Stimulated activated CD8-positive, alpha-beta memory T cell treated with anti-CD3 and anti-CD28 coated beads, Interleukin-15, amount 100 ng/mL, for 24 hours (primary cell): ENCODE measurements at places on chromosomes 1 and 21.

- no peak for DNase-seq
These were observed 10.6 kb downstream of the RXRG start for GRCh38 chr1:165434281-165434680.

DNA sequence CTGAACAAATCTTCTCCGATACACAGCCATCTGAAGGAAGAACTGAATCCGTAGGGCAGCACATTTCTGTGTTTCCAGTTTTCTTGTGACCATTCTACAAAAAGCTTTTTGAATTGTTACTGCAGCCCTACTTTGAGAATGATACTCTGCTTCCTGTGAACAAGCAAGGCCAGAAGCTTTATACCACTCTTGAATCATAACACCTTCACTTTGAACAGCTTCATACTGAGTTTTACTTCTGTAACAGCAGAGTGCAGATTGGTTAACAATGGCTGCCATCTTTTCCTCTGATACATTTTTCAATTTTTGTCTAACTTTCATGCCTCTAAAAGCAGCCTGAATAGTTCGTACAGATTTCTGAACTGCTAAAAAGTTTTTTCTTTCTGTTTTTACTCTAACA lies 33.6 kb upstream of the F13B start:
- no peak for DNase-seq

DNA sequence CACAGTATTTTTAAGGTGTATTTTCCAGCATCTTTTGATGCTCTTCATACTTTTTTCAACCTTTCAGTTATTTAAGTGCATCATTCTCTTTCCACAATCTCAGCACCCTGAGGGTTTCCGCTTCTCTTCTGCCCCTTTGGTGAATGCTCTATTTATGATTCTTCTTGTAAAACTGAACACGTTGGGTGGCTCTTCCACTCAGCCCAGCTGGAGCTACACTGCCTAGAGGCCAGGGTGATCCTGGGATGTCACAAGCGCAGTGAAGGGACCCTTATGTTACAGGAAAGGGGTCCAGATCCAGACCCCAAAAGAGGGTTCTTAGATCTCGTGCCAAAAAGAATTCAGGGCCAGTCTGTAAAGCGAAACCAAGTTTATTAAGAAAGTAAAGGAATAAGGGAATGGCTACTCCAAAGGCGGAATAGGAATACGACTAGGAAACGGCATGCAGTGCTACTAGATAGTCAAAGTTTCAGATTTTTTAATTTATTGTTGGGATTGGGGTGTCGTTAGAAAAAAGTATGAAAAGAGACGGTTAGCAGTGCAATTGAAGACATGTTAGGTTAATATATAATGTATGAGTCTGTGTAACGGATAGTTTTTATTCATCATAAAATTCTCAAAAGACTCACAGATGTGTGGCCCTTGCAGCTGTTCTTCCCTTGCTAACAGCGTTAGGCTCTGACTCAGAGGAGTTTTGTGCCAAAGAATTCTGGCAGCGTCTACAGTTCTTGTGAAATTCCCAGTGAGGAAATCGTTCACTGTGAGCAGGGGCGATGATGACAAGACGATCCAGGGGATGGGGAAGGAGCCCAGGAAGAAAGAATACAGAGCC lies 14.4 kb upstream of the ERVH48-1 start:
- DNase-seq = no peak

- DNase-seq = no peak
These were observed 9.9 kb downstream of the ANGPTL7 start for GRCh38 chr1:11198851-11199594.

DNA sequence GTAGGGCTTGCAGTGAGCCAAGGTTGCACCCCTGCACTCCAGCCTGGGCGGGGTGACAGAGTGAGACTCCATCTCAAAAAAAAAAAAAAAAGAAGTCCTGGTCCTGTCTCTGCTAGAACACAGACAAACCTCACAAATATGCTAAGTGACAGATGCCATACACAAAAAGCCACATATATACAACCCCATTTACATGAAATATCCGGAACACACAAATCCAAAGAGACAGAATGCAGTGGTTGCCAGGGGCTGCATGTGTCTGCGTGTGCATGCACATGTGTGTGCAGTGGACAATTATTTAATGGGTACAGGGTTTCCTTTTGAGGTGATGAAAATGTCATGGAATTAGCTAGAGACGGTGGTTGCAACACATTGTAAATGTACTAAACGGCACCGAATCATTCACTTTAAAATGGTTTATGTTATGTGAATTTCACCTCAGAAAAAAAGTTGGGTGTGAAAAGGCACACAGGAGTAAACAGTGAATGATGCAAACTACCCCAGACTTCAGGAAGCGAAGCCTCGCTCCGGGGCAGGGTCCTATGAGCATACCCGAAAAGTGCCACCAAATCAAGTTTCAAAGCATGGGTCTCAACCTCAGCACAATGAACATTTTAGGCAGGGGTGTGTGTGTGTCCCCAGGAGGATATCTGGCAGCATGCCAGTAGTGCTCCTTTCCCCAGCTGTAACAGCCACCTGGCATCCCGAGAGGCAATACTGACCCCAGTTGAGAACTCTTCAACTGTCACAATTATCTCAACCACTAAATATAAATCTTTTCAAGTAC lies 48.3 kb downstream of the GNB1 start:
- DNase-seq = no peak

DNA sequence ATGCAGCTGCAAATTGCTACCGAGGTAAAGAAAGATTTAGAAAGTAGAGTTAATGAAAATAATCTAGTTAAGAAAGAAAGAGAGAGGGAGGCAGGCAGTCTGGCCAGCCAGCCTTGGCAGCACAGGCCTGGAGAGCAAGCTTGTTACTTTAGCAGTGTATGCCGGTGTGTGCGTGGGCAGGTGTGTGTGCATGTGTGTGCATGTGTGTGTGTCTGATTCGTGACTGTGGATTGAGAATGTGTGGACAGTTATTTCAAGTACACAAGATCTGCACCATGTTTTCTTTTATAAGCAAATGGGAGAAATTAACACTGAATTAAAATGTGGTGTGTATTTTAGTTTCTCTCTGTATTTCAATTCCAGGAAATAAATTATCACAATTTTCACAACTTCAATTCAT lies 211.6 kb downstream of the DSCAM start:
- no peak for DNase-seq

DNA sequence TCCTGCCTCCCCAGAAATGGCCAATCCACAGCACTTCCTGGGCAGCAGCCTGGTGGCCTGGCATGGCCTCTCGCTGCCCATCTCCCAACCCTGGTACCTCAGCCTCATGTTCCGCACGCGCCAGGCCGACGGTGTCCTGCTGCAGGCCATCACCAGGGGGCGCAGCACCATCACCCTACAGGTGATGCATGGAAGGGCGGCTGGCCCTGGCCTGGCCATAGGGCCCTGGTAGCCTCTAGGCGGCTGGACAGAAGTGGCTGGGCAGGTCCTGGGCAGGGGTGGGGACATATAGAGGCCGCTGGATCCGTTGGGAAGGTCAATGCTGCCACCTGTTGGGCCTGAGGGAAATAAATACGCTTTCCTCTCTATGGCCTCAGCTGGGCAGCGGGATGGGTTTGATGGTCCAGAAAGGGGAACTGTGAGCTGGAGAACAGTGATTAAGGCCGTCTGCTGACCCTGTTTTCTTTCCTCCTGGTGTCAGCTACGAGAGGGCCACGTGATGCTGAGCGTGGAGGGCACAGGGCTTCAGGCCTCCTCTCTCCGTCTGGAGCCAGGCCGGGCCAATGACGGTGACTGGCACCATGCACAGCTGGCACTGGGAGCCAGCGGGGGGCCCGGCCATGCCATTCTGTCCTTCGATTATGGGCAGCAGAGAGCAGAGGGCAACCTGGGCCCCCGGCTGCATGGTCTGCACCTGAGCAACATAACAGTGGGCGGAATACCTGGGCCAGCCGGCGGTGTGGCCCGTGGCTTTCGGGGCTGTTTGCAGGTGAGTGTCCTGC lies 14.4 kb downstream of the CELSR2 start:
- DNase-seq = peak; percentile 73

- DNase-seq = no peak
These were observed 63.0 kb upstream of the PRDX6 start for GRCh38 chr1:173414136-173414535.

GRCh38 chr1:222454782-222455181 lies 93.1 kb downstream of the HHIPL2 start:
- no peak for DNase-seq

DNA sequence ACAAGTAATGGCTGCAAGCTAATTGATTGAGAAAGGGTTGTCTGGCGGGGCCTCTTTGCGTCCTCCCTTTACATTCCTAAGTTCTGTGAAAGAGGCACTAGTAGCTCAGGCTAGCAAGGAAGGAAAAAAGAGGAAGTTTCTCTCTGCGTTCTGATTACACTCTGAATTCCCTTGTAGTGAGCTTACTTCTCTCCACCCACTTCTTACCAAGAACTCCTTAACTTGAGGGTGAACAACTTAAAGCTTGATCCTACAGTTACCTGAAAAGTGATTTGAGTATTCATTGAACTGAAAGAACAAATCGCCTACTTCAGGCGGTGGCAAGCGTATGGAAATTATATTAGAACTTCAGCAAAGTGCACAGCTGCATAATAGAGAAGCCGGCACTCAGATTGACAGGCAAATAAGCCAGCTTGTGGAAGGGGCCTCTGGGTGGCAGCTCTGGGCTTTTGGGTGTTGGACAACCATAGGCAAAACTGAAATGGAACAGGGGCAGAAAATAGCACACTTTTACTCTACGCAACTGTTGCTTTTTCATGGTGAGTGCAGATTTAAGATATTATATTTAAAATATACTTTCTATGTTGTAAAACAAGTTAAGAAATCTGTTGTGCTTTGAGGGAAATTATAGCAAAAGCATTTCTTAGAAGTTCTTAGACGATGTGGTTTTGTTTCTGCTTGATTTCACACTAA lies 464.5 kb downstream of the USP25 start:
- no peak for DNase-seq

DNA sequence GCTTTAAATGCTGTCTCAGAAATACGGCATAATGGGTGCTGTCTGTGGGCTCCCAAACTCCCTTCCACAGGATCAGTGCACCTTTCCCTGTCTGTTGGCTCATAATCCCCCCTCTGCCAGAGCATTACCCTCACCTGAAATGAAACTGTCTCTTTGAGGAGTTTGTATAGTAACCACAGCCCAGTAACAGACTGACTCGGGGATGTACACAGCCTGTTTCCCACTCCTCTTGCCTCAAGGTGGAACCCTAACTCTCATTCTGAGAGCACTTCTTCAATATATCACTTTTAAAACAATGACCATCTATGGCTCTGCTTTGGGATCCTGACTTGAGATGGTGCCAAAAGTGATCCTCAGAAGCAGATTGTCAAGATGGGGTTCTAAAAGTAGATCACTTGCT lies 332.5 kb downstream of the AMY1C start:
- DNase-seq = no peak

DNA sequence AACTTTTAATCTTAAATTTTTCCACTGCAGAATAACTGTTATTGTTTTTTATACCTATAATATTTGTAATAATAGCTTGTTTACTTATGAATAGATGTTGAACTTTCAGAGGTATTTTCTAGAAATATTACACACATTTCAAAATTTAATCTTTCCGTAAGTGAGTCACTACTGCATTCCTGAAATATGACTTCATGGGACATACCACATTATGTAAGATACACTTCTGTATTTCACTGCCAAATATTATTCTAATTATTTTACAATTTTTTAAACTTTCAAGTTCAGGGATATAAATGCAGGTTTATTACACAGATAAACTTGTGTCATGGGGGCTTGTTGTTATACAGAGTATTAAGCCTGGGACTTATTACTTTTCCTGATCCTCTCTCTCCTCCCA lies 2220.5 kb downstream of the NCAM2 start:
- no peak for DNase-seq

DNA sequence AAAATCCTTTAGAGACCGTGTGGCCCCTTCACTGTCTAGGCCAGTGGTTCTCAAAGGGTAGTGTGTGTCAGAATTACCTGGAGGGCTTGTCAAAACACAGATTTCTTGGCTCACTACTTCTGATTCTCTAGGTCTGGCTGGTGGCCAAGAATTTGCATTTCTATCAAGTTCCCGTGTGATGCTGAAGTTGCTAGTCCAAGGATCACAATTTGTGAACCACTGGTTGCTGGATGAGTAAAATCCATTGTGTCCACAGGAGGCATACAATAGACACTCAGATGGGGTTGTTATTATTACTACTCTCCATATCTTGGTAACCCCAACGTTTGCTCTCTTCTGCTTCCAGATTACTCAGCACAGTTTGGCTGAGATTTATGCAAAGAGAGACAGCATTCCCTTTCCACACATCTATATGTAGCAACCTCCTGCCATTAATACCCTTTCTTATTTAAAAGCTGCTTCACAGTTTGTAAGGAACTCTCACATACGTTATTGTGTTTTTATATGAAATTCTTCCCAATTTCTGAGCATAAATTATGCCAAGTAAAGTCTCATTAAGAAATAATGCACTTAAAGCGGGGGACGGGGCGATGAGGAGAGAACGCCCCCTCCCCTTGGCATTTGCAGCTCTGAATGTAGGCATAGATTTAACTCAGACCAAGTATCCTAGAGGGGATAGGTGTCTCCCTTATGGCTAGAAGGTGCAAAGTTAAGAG lies 720 bp upstream of the TMCC2 start:
- DNase-seq = no peak

DNA sequence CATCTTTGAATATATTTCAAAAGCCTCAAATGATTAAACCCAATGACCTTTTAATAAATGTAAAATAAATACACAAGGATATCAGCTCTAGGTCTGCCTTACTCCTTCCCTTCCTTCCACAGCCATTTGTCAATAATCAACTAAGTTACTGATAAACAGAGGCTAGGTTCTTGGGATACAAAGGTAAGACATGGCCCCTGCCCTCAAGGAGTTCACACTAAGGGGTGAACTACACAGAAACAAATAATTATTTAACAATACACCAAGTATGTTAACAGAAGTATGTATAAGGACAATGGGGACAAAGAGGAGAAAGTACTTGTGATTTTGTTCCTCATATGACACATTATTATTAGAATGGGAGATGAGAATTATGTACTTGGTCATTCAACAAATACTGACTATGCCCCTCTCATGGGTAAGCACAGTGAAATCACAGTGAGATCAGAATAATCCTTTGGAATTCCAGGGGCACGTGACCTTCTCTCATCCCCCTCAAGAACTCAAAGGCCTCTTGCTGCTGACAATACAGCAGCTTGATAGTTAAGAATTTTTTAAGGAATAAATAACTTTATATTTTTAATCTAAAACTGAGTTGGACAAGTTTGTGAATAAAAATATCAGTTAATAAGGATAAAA lies 40.2 kb downstream of the ATP1B1 start:
- DNase-seq = no peak

DNA sequence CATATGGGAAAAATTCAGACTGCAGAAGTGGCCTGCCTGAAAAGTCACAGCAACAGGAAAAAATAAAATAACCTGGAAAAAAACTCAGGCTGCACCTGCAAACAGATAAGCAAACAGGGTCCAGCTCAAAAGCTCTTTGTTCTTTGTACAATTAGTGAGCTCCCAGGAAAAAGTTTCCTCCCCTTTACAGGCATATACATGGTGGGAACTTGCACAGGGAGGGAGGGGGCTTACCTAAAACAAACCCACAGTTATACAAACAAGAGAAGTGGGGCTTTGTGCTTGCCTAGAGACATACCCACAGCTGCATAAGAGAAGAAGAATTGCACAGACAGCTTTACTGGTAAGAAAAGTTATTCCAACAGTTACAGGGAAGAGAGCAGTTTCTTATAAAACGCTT lies 31.7 kb upstream of the COG2 start:
- no peak for DNase-seq

- no peak for DNase-seq
These were observed 8.9 kb downstream of the SLC6A17 start for GRCh38 chr1:110159168-110159567.
